ENCODE measurements at places on chromosomes 6 and 20.

DNA sequence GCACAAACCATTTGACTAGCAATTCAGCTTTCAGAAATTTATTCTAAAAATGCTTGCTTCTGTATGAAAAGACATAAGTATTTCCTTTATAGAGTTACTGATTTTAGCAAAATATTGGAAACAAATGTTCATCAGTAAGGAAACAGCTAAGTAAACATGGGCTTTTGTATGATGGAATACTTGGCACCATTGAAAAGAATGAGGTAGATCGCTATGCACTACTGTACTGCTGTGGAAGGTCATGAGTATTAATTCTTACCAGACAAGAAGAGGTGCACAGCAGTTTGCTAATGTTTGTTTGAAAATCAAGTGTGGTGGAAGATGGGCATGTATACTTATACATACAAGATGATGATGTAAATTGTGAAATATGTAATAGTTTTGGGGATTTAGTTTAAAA is 73.0 kb downstream of the FARS2 start:
- DNase-seq, result no peak

- no peak for DNase-seq
These were observed 161.5 kb upstream of the THBS2 start for GRCh38 chr6:169415179-169415578.

GRCh38 chr20:4468114-4468513 is 253.6 kb upstream of the PRND start:
- no peak for DNase-seq

- DNase-seq, result no peak
These were observed 153.0 kb downstream of the CEBPB start for GRCh38 chr20:50343490-50344179.

DNA sequence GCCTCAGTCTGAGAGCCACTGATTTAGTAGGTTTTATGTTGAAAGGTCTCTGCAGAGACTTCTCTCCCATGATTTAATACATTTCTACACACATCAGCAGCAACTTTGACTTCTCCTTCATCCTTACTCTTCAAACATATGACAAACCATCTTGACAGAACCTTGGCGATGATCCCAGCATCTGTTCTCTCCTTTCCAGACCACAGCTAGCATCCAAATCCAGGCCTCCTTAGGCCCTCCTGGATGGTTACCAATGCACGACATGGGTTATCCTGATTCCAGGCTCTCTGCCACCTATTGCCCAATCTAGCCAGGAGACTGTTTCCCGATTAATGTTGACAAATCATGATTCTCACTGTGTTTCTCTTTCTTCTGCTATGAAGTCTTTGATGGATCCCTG is 16.8 kb downstream of the LAMA4 start:
- no peak for DNase-seq

- DNase-seq, result no peak
These were observed 14.3 kb downstream of the ID4 start for GRCh38 chr6:19851241-19852089.

DNA sequence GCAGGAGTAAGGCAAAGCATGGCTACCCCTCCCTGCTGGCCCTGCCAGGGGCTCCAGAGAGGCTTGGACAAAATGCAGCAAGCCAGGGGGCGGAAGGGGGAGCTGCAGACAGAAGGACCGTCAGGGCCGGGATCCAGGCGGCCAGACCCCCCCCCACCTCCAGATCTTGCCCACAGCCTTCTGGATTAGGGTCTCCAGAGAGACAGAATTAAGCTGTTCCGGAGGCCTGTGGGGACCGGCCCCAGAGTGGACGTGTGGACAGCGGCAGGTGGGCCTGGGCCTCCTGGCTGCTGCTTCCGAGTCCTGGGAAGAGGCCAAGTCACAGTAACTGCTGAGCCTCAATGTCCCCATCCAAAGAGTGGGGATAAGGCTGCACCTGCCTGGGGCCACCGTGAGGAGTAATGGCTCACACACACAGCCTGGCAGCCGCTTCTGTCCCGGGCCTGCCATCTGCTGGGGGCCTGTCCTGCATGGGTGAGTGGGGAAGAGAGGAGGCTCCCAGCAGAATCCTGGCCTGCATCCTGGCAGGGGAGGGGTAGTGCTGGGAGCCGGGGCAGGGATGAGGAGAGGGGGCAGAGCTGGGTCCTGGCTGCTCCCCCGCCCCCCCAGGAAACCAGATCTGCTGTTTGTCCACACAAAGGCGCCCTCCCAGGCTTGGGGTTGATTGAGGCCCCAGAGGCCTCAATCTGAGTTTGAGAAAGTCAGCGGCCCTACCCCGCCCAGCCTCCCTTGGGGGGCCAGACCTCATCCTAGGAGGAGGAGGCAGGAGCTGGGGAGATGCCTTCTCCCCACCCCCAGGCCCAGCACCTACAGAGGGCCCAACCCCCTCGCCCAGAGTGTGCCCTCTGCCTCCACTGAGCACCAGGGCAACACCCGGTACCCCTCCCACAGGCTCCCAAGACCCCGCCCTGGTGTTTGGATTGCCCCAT is 3.9 kb downstream of the LAMA5 start:
- no peak for DNase-seq

- DNase-seq, result no peak
These were observed 313.7 kb upstream of the TBX18 start for GRCh38 chr6:85078058-85078457.

DNA sequence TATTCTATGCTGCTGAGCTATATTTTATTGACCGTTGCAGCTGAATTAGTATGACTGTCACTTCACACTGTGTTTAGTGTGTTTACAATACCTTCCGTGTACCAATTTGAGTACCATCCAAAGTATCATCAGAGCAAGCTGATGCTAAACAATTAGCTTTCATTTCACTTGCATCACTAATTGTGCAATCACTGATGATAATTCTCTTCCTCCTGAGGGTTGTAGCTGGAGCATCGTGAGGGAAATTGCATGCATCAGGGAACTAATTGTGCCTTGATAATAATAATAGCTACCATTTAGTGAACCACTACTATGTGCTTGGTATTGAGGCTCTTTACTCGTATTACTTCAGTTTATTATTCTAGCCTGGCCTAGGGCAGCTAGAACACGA is 384.8 kb upstream of the SOX4 start:
- no peak for DNase-seq

DNA sequence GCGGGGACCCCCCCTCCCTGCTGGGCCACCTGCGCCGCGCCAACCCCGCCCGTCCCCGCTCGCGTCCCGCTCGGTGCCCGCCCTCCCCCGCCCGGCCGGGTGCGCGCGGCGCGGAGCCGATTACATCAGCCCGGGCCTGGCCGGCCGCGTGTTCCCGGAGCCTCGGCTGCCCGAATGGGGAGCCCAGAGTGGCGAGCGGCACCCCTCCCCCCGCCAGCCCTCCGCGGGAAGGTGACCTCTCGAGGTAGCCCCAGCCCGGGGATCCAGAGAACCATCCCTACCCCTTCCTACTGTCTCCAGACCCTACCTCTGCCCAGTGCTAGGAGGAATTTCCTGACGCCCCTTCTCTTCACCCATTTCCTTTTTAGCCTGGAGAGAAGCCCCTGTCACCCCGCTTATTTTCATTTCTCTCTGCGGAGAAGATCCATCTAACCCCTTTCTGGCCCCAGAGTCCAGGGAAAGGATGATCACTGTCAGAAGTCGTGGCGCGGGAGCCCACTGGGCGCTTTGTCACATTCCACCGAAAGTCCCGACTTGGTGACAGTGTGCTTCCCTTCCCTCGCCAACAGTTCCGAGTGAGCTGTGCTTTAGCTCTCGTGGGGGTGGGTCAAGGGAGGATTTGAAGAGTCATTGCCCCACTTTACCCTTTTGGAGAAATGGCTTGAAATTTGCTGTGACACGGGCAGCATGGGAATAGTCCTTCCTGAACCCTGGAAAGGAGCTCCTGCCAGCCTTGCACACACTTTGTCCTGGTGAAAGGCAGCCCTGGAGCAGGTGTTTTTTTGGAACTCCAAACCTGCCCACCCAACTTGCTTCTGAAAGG is 2.1 kb downstream of the VEGFA start:
- DNase-seq, result peak; percentile 82

- DNase-seq, result peak; percentile 41
These were observed 525 bp downstream of the NCOA7 start for GRCh38 chr6:125791151-125791819.

- DNase-seq, result no peak
These were observed 35.9 kb upstream of the SLC24A3 start for GRCh38 chr20:19176470-19177052.

DNA sequence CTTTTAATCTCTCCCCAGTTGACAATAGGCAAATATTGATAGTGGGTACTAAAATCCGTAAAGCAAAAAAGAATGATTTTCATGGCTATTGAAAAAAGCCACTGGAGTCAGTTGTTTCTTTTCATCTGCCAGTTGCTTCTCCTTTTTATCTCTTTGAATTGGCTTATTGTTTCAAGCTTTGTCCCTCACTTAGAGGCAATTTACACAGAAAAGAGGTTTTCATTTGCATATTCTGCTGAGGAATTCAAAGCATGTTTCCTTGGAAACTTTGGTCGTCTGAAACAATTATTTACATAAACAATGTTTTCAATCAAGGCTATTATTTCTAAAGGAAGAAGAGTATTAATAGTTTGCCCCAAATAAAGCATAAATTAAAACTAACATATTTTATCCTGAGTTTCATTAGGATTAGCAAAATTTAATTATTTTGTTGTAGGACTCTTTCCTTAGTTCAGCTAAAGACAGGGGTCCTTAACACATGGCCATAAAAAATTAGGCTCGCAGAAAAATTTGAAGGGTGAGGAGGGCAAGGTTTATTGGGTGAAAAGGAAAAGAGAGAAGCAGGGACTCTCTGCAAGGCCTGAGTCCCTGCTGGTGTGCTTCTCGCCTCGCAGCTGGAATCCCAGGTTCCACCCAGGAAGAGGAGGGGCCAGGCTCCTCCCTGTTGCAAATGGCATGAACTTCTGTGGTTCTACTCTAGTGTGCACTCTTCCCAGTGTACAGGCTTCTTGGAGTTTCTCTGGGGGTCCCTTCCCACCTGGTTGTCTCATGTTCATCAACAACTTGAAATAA is 138.8 kb upstream of the LAMA2 start:
- DNase-seq, result no peak

GRCh38 chr6:54698974-54699373 is 147.6 kb upstream of the FAM83B start:
- no peak for DNase-seq

DNA sequence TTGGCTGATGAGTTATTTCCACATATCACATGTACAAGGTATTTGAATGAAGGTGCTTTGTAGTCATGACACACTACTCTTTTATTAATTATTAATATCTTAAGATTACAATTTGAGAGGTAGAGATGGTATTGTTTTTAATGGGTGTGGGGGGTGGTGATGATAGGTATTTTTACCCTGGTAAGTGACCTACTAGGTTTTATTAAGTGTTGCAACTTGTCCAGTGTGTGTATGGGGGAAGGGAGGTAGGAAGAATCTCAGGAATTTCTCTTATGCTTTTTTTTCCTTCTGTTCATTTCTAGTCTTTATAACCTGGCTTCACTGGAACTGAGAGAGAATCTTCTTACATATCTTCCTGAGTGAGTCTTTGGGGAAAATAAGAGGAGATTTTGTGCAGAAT is 101.4 kb downstream of the LRRC1 start:
- DNase-seq, result no peak

DNA sequence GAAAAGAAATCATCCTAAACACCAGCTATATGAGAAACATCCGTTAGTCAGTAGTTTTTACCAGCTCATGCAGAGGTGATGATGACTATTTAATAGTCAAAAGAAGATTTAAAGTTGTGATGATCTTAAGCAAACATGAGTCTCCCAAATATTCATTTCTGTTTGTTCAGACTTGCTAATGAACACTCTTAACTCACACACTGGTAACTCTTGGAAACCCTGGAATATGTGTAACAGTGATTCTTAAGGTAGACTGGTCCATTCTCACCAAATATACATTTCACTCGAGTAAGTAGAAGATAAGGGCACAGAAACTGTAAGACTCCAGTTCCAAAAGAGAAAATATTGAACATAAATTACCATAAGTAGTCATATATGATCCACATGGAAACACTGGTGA is 29.1 kb downstream of the RSPO3 start:
- DNase-seq, result no peak

DNA sequence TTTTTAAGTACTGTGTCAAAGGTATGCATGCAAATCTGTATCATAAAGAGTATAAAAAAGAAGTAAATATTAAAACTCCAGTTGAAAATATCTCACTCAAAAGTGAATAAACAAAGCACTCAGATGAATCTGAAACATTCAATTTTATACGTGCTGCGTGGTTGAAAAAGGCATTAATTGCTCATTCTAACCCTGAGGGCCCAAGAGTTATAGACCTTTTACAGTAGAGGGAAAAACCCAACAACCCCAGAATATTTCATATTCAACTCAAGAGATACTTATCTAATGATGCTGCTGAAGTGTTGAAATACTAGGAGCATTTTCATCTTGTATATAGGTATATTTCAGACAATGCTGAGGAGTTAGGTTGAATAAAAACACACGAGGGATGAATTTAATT is 862.8 kb upstream of the CITED2 start:
- DNase-seq, result no peak

GRCh38 chr20:32977281-32978008 is 26.8 kb downstream of the SUN5 start:
- DNase-seq, result peak; percentile 7

- DNase-seq, result no peak
These were observed 258.7 kb downstream of the HTR1B start for GRCh38 chr6:77204555-77204954.

DNA sequence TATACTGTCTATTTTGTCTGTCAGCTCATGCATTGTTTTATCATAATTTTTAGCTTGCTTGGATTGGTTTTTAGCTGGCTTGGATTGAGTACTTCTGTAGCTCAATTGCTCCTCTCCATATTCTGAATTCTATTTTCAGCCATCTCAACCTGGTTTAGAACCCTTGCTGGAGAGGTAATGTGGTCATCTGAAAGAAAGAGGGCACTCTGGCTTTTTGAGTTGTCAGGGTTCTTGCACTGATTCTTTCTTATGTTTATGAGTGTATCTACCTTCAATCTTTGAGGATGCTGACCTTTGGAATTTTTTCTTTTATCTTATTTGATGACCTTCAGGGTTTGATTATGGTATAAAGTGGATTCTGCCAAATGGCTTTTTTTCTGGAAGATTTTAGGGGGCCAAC is 632.7 kb upstream of the ID4 start:
- DNase-seq, result no peak

DNA sequence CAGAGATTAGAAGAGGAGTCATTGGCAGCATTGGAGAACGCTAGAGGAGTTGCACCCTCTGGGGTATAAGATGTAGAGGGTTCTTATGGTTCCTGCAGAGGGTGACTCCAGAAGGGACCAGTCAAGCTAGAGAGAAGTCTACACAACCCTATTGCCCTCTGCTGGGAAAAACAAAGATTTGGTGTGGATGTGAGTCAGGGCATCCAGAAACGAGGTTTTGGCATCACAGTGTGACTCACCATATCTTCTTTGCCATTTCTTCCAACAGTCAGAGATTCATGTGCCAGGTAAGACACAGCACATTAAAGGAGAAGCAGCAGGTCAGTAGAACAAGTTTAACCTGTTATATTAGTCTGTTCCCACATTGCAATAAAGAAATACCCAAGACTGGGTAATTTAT is 598.8 kb downstream of the MAFB start:
- no peak for DNase-seq
